HFFc6 (cell line): ENCODE measurements at places on chromosomes 12 and 14. TPM values are rescaled to one million over a fixed set of nuclear protein-coding genes. Genes with fewer than 3 reads are reported as not detected.

The TMEM63C gene
- total RNA-seq: not detected in 3 replicates

The HOXC6 gene
- 1.1 to 1.5 TPM in 2 of 3 replicates, not detected in the other for total RNA-seq

The SOAT2 gene
- total RNA-seq: 0.13 and 0.34 TPM in 2 replicates

The NTF3 gene
- total RNA-seq: 7.8 to 9.0 TPM (median 7.8 TPM) in 3 replicates

DNA sequence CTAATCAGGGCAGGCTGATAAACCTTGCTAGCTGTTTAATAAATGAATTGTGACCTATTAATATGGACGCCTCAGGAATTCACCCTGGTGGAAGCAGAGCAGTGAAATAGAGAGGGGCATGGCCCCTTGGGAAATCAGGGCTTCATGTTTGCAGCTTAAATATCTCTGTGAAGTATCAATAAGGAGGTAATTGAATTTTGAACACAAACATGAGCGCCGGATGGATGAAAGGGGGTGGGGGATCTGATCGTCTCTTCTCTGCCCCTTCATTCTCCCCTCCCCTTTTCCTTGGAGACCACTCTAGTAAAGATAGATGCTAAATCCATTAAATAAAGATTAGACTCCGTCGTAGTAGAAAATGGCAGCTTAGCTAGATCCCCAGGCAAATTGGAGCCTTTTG is 70.5 kb downstream of the LIN52 start:
- no peak for DNase-seq

GRCh38 chr12:29234965-29235626 is 86.0 kb downstream of the FAR2 start:
- no peak for DNase-seq

- DNase-seq: no peak
Measured at GRCh38 chr12:39772821-39773259, 153.2 kb upstream of the ABCD2 start.

- DNase-seq: no peak
Measured at GRCh38 chr14:100546051-100546443, 41.2 kb downstream of the BEGAIN start.
